GM12891 (cell line): ENCODE measurements at places on chromosomes 3 and 15.

- no peak for DNase-seq
Observed at GRCh38 chr3:186277268-186277909, 84.6 kb downstream of the DGKG start.

GRCh38 chr3:9809239-9809614, 835 bp upstream of the TTLL3 start:
- DNase-seq: no peak

- no peak for DNase-seq
Observed at GRCh38 chr3:167978071-167978470, 117.7 kb downstream of the GOLIM4 start.

DNA sequence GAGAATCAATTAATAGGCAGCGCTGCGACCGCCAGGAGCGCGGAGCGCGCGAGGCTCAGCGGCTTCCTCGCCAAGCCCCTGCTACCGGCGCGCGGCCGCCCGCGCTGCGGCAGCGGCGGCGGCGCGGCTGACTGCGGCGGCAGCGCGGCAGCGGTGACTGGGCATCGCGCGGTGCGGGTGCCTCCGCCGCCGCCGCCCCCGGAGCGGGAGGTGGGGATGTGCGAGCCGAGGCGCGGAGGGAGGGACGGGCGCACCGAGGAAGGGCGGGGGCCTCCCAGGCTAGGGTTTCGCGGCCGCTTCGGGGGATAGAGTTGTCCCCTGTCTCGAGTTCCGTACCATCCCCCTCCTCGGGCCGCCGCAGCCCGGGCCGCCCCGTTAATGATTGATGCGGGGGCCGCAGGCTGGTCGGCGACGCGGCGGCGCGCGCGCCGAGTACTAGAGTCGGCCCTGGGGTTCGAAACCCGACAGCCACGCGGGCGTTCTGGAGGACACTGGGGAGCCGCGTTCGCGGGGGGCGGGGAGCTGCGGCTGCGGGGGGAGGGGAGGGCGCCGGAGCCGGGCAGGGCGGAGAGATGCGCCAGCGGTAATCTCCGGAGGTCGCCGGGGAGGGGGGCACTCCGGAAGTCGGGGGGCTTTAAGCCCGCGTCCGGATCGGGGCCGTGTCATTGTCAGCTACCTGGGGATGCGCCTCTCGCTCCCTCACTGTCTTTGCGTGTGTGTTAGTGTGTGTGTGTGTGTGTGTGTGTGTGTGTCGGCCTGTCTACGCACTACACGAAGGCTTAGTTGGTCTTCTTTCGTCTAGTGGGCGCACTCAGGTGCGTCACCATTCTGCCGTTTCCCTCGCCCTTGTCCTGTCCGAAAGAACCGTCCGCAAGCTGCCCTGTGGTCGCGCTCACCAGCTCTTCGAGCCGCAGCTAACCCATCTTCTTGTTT, at the start of gene PAQR9:
PAQR9 (minus strand) TSS at position 159 of the 933 bp plus-strand sequence. CDS start 338 bp downstream, outside the sequence.
- DNase-seq: peak; percentile 48

GRCh38 chr3:38111201-38111600, 25.7 kb downstream of the ACAA1 start:
- DNase-seq: no peak
